ENCODE measurements at places on chromosomes 12 and 14.
A peak's percentile ranks its signal among the peaks of the same experiment; 100 is the strongest.

- DNase-seq: no peak
Measured at GRCh38 chr12:14946861-14947260, 8.5 kb upstream of the ERP27 start.

DNA sequence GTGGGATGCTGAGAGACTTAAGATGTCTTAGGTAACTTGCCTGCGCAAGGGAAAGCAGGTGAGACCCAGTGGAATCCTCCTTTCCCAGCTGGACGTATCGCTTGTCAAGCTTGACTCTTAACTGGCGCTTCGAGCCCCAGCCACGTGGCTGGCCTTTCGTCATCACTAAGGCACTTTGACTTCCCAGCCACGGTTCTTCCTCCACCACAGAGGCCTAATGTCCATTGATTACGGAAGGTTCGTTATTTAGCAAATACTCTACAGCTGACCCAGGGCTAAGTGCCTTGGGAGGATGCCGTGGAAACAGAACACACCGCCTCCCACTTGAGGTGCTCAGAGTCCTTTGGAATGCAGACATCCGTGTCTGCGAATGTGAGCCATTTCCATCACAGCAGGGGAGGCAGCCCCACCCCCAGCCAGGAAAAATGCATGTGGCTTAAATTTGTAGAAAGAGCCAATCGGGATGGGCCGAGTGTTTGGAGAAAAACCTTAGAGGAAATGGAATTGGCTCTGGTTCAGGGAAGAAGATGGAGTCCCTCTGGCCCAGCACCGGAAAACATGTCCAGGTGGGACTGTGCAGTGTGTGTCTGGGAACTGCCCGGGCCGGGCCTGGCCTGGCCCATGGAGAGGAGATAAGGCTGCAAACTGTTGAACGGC lies 115.7 kb downstream of the PLXNC1 start:
- DNase-seq: peak; percentile 71

DNA sequence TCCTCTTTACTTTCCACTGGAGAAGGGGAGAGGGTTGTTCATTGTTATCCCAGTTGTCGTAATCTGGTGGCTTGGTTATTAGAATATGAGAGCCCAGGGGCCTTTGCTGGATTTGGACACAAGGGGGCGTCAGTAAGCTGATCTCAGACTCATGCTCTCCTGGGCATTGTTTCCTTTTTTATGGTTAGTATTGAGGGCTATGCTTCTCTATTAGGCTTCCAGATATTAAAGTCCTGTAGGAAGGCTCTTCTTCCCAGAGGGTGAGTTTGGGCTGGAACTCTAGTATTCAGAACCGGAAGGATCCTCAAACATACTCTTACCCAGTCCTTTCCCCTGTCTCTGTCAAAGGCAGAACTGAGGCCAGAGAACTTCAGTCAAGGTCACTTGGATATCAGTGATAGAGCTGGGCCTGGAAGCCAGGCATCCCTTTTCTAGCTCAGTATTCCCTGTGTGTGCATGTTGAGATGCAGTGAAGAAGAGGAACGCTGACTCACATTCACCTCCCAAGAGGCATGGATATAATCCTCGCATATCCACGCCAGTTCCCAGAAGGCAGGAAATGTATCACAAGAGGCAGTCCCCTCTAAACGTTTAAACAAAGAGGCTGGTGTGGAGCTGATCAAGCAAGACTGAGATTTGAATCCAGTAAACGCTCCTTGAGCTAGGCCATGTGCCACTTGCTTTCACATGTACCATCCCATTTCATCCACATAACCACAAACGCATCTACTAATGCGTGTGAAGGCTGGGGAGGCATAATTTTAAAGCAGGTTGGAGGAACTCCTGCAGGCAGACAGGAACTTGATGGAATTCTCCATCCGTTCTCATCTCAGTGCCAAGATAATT lies 41.6 kb downstream of the UBE3B start:
- peak; percentile 80 for DNase-seq

DNA sequence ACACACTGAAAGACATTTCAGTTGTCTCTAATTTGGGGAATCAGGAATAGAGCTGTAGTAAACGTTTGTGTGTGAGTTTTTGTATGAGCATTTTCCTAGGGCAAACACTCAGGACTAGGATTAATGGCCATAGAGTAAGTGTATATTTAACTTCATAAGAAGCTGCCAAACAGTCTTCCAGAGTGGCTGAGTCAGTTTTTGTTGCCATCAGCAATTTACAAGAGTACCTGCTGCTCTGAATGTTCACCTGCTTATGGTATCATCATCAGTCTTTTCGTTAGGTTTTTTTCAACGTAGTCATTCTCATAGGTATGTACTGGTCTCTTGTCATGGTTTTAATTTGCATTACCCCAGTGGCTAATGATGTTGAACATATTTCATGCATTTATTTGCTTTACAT lies 30.6 kb upstream of the TRHDE start:
- DNase-seq: no peak

- DNase-seq: no peak
Measured at GRCh38 chr14:63457498-63457897, 85.7 kb downstream of the PPP2R5E start.

GRCh38 chr12:87660987-87661774 lies 368.0 kb downstream of the C12orf50 start:
- no peak for DNase-seq

DNA sequence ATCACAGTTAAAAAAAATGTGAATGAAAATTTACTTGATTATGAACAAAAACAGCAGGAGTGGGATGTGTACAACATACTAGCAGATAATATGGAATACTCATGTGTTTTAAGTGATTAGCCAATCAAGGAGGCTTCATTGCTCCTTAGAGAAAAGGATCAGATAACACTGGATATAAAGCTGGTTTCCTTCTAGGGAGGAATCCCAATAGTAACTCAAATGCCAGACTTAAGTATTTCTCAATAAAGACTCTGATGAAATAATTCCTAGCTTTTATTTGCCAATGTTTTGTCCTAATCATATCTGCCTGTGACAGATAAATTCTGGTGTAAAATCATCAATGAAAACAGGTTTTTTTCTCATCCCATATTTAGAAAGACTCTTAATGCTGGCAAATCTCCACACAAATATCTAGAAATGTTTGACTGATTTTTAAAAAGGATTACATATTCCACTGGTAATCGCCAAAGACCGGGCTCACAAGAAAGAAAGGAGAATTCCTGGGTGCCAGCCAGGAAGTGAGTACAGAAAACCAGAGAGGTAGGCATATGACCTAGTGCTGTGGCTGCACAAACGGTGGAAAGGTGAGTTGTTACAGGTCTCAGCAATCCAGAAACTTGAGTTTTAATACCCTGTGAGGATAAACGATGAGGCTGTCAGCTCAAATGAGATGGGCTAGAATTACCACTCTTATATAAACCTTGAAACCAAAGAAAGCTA lies 108.6 kb upstream of the TTC7B start:
- DNase-seq: peak; percentile 8

- peak; percentile 19 for DNase-seq
Measured at GRCh38 chr14:92135269-92135668, 13.5 kb downstream of the CPSF2 start.

All from fibroblast of skin of left quadriceps (primary cell).